ENCODE measurements at places on chromosomes 13 and 19. TPM values are rescaled to one million over a fixed set of nuclear protein-coding genes. Genes with fewer than 3 reads are reported as not detected.

- DNase-seq = peak; percentile 47
- no peaks in the 10 kb centered on the region for H3K4me1 ChIP-seq
- peaks cover 10% of the 10 kb centered on the region for H3K27me3 ChIP-seq
- no peak overlapping the region for H3K27ac ChIP-seq
Observed at GRCh38 chr13:99086267-99087097, 108.6 kb upstream of the DOCK9 start.

CYP4F8 gene
- total RNA-seq = not detected

LRRC25 gene
- not detected for total RNA-seq

DNA sequence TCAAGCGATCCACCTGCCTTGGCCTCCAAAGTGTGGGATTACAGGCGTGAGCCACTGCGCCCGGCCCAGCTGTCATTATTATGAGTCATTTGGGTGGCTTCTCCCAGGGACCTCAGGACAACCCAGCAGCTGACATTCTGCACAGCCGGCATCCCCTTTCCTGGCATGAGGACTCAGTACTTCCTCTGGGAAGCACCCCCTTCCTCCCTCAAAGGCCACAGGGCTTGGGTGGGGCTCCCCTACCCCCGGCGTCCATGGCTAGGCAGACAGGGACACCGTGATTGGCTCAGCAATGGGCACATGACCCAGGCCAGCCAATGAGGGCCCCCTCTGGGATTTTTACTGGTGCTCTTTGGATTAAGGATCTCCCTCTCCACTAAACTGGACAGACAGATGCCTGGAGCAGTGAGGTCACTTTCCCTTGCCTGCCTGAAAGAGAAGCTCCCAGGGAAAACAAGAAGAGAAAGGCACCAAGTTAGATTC lies 6.0 kb downstream of the KANK2 start:
- H3K4me3 ChIP-seq = no peak overlapping the region
- H3K4me1 ChIP-seq = peaks cover 20% of the 10 kb centered on the region
- peaks cover 68% of the 10 kb centered on the region for H3K36me3 ChIP-seq

DNA sequence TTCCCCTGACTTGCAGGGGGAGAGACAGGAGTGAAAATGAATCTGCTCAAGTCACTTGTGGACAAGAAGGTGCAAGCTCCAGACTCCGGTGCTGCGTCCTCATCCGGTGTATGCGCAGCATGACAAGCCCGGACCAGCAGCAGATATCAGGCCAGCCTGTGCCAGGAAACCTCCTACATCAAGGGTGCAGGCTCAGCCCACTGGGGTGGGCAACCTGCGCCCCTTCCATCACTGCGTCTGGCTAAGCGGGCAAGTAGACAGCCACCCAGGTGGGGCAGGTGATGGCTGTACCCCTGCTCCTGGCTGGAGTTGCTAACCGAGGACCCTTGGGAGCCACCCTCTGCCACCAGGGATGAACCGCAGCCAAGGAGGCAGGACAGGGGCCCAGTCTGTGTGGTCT lies 32.9 kb upstream of the SLC15A1 start:
- no peak overlapping the region for H3K27ac ChIP-seq
- H3K4me3 ChIP-seq = no peak overlapping the region
- no peaks in the 10 kb centered on the region for H3K36me3 ChIP-seq
- peaks cover 43% of the 10 kb centered on the region for H3K27me3 ChIP-seq
- DNase-seq = no peak

Data from IMR-90 (cell line).